T-cell (primary cell): ENCODE measurements at places on chromosomes 11 and 22. TPM values are rescaled to one million over a fixed set of nuclear protein-coding genes. Genes with fewer than 3 reads are reported as not detected.

DNA sequence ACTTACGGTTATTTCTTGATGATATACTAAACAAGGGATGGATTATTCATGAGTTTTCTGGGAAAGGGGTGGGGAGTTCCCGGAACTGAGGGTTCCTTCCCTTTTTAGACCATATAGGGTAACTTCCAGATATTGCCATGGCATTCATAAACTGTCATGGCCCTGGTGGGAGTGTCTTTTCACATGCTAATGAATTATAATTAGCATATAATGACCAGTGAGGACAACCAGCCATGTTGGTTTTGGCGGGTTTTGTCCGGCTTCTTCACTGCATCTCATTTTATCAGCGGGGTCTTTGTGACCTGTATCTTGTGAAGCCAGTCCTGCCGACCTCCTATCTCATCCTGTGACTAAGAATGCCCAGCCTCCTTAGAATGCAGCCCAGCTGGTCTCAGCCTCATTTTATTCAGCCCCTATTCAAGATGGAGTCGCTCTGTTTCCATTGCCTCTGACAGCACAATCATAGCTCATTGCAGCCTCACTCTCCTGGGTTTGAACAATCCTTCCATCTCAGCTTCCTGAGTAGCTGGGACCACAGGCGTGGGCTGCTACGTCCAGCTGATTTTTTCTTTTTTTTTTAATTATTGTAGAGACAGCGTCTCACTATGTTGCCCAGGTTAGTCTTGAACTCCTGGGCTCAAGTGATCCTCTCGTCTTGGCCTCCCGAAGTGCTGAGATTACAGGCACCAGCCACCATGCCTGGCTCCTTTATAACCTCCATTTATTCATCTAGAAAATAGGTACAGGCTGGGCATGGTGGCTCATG, 52.6 kb upstream of the EMID1 start:
- no peaks in the 10 kb centered on the region for H3K36me3 ChIP-seq
- no peaks in the 10 kb centered on the region for H3K27me3 ChIP-seq
- H3K27ac ChIP-seq: no peak overlapping the region
- no peak for DNase-seq
- H3K4me3 ChIP-seq: no peak overlapping the region

DNA sequence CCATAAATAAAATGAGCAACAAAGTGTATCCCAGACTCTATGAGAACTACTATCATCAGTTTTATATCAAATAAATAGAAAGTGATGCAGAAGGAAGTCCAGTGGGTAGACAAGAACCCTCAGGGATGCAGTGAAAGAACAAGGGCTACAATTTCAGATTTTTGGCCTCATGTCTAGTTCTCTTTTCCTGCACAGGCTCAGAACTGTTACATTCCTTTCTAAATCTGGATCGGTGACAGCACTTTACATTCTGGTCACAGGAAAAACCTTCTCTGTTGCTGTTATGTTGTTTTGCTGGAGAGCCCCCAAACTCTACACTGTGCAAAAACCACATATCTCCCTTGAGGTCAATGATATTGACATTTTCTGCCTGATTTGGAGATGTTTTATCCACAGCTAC, 108.8 kb upstream of the ANO5 start:
- H3K4me3 ChIP-seq: no peak overlapping the region
- H3K27me3 ChIP-seq: no peaks in the 10 kb centered on the region
- no peaks in the 10 kb centered on the region for H3K36me3 ChIP-seq
- DNase-seq: no peak
- no peaks in the 10 kb centered on the region for H3K4me1 ChIP-seq
- no peak overlapping the region for H3K27ac ChIP-seq

DNA sequence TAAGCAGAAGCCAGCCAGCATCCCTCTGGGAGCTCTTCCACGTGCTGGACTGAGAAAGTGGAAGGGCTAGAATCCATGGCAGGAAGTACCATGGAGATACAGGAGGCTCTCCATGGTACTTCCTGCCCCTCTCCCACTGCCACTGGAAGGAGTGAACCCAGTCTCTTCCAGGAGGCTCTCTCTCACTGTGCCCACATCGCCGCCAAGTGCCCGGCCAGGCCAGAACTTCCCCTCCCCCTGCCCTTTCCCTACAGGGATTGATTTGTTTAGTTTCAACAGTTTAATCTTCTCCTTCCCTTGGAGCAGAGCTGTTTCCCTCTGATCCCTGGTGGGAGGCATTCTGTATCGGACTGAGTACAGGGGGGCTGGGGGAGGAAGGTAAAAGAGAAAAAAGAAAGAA, 133.6 kb downstream of the DSCAML1 start:
- no peak for DNase-seq
- H3K36me3 ChIP-seq: no peaks in the 10 kb centered on the region
- H3K4me1 ChIP-seq: no peaks in the 10 kb centered on the region
- H3K27ac ChIP-seq: no peak overlapping the region
- H3K27me3 ChIP-seq: peaks cover 18% of the 10 kb centered on the region
- no peak overlapping the region for H3K4me3 ChIP-seq

DNA sequence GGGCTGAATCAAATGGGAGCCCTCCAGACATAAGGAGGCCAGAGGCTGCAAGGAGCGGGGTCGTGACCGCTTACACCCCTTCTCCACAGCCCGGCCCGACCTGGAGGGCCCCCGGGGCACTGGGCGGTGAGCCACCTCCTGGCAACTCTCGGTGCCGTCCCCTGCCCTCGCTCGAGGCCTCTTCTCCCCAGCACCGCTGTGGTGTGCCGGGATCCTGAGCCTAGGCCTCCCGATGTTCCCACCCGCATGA, 432 bp upstream of the GP1BB start:
- peaks cover 4% of the 10 kb centered on the region for H3K4me1 ChIP-seq
- no peak overlapping the region for H3K4me3 ChIP-seq
- no peak overlapping the region for H3K27ac ChIP-seq
- DNase-seq: no peak

DNA sequence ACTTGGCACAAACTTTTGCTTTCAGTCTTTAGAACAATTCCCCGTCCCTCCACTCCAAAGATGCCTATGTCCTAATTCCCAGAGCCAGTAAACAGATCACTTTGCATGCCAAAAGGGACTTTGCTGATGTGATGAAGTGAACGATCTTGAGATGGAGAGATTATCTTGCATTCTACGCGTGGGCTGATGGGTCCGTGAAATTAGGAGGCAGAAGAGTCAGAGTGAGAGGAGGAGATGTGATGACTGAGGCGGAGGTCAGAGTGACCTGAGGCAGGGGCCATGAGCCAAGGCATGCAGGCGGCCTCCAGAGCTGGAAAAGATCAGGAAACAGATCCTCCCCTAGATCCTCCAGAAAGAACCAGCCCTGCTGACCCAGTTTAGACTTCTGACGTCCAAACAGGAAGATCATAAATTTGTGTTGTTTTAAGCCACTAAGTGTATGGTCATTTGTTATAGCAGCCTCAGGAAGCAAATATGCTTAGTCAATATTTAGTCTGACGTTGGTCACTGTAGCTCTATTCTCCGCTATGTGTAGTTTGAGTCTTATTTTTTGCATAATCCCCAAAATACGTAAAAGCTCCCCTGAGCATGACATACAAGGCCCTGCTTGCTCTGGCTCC, 76.0 kb upstream of the TIMP3 start:
- no peak overlapping the region for H3K4me3 ChIP-seq
- H3K27ac ChIP-seq: no peak overlapping the region
- H3K4me1 ChIP-seq: peaks cover 38% of the 10 kb centered on the region
- no peak for DNase-seq
- H3K36me3 ChIP-seq: no peaks in the 10 kb centered on the region
- no peaks in the 10 kb centered on the region for H3K27me3 ChIP-seq

DNA sequence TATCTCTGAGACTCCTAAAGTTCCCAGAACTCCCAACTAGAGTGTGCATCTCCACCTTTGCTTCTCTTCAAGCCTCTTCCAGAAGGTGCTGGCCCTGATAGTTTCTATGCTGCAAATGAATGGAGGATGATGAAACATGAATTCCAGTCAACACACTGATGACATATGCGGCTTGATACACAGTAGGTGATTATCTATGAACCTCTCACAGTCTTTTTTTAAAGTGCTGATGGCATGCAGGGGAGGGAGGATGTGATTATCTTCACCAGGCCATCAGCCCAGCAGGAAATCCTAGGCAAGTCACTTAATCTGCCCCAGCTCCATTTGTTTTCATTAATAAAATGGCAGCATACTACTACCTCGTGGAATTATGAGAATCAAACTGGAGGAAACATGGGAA, 548.5 kb downstream of the SOX6 start:
- no peaks in the 10 kb centered on the region for H3K36me3 ChIP-seq
- no peaks in the 10 kb centered on the region for H3K27me3 ChIP-seq
- no peak overlapping the region for H3K4me3 ChIP-seq
- H3K4me1 ChIP-seq: no peaks in the 10 kb centered on the region

- no peak overlapping the region for H3K27ac ChIP-seq
- DNase-seq: no peak
- no peaks in the 10 kb centered on the region for H3K27me3 ChIP-seq
- no peaks in the 10 kb centered on the region for H3K36me3 ChIP-seq
These were observed 20.1 kb upstream of the HIPK3 start for GRCh38 chr11:33237039-33237597.

Gene PKP3
- 0.44 TPM for total RNA-seq

Gene RASL10A
- not detected for total RNA-seq

DNA sequence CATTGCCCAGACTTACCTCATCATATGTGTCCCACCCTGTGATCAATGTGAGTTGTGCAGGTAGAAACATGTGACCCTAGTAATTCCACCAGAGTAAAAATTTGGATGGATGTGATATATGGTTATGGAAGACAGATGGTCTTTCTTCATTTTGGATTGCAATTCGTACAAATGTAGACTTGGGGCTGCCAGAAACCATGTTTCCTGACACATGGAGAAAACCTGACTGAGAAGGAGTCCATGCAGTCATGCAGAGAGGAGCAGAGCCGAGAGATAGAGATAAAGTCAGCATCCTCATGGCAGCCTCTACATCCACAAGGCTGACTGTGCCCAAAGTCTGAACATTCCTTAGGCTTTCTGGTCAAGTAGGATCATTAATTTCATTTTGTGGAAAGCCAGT, 678.1 kb upstream of the KIRREL3 start:
- H3K36me3 ChIP-seq: no peaks in the 10 kb centered on the region
- H3K27me3 ChIP-seq: no peaks in the 10 kb centered on the region
- H3K4me1 ChIP-seq: no peaks in the 10 kb centered on the region
- no peak overlapping the region for H3K27ac ChIP-seq
- no peak overlapping the region for H3K4me3 ChIP-seq

DNA sequence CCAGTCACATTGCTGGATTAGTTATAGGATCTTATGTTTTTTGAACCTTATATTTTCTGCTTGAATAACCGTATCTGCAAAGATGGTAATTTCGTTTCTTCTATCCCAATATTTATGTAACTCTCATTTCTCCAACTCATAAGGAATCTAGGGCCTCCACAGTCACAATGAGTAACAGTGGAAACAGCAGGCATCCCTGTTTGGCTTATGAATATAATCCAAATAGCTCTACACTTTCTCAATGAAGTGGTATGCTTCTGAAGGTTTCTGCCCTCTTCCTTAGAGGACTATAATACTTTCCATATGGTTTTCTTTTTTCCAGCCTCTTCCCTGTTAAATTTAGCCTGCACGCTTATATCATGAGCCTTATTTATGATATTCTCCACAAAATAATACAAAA, 16.5 kb downstream of the ATP6V1E1 start:
- no peak for DNase-seq
- H3K27me3 ChIP-seq: no peaks in the 10 kb centered on the region
- H3K4me3 ChIP-seq: no peak overlapping the region
- H3K27ac ChIP-seq: no peak overlapping the region
- H3K4me1 ChIP-seq: no peaks in the 10 kb centered on the region

GRCh38 chr22:17479135-17479534, 84.2 kb upstream of the SLC25A18 start:
- no peak overlapping the region for H3K27ac ChIP-seq
- no peaks in the 10 kb centered on the region for H3K36me3 ChIP-seq
- H3K4me3 ChIP-seq: no peak overlapping the region
- no peak for DNase-seq

GRCh38 chr11:12834166-12834565, 159.9 kb downstream of the TEAD1 start:
- H3K4me1 ChIP-seq: no peaks in the 10 kb centered on the region
- H3K36me3 ChIP-seq: no peaks in the 10 kb centered on the region
- H3K27ac ChIP-seq: no peak overlapping the region
- DNase-seq: no peak
- H3K4me3 ChIP-seq: no peak overlapping the region

DNA sequence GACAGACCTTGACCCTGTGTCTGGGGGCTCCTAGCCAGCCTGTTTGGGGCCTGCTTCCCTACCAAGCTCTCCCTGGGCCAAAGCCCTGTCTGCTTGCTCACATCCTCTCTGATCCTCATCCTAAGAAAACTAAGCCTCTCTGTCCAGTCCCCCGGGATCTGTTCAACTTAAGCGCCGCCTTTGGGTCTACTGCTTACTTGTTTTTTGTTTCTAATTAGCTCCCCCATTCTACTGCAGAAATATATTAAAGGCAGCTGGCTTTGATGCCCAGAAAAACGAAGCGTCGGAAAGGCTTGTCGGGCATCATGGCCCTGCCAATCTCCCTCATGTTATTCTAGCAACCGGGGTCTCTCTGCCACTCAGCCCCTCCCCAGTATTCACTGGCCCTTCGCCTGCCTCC, 3.4 kb downstream of the DSCAML1 start:
- H3K4me3 ChIP-seq: no peak overlapping the region
- H3K36me3 ChIP-seq: no peaks in the 10 kb centered on the region
- H3K27ac ChIP-seq: no peak overlapping the region
- peaks cover 9% of the 10 kb centered on the region for H3K27me3 ChIP-seq

DNA sequence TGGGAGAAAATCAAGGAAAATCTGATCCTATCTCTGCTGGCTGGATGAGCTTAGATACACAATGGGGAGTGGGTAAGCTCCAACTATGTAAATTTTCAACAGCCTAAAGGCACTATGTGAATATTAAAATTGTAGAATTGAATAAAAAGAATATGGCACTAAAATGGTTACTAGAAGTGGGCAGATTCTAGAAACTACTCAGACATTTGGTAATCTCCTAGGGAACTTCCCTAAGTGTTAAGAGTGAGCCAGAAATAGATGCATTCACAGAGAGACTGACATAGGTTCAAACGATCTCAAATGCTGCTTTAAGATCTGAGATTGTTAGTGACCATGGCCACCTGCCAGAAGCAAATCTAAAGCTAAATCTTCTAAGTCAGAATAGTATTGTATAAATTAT, 4.3 kb upstream of the OR52E1 start:
- no peak overlapping the region for H3K4me3 ChIP-seq
- H3K27ac ChIP-seq: no peak overlapping the region
- no peaks in the 10 kb centered on the region for H3K36me3 ChIP-seq
- no peaks in the 10 kb centered on the region for H3K4me1 ChIP-seq
- DNase-seq: no peak

DNA sequence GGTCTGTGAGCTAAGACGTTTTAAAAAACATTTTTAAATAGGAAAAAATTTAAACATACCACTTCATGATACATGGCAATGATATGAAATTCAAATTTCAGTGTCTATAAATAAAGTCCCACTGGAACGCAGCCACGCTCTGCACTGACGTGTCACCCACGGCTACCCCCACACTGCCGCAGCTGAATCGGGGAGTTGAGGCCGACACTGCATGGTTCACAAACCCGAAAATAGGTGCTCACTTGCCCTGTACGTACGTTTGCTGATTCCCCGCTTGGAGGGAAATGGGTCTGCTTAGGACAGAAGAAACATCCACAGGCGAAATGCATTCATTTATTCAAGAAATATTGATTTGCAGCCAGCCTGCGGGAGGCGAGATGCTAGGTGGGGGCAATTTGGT, 1342.3 kb downstream of the TBC1D22A start:
- DNase-seq: no peak
- no peaks in the 10 kb centered on the region for H3K27me3 ChIP-seq
- no peak overlapping the region for H3K4me3 ChIP-seq
- H3K27ac ChIP-seq: no peak overlapping the region
- no peaks in the 10 kb centered on the region for H3K4me1 ChIP-seq

GRCh38 chr11:96798445-96798844, 408.6 kb downstream of the JRKL start:
- H3K27me3 ChIP-seq: no peaks in the 10 kb centered on the region
- H3K4me1 ChIP-seq: no peaks in the 10 kb centered on the region
